ENCODE measurements at places on chromosomes 7 and 10. TPM values are rescaled to one million over a fixed set of nuclear protein-coding genes. Genes with fewer than 3 reads are reported as not detected.

- peaks cover 27% of the 10 kb centered on the region for H3K36me3 ChIP-seq
- H3K27me3 ChIP-seq: no peaks in the 10 kb centered on the region
Observed at GRCh38 chr7:156765901-156766656, 125.5 kb downstream of the RNF32 start.

GRCh38 chr7:29844559-29844958, 38.3 kb downstream of the WIPF3 start:
- no peaks in the 10 kb centered on the region for H3K36me3 ChIP-seq
- no peak overlapping the region for H3K27ac ChIP-seq
- no peak overlapping the region for H3K4me3 ChIP-seq
- H3K4me1 ChIP-seq: no peaks in the 10 kb centered on the region
- H3K27me3 ChIP-seq: peaks cover 13% of the 10 kb centered on the region

ADK gene
- 46.1 TPM for total RNA-seq

CASD1 gene
- 28.4 TPM for total RNA-seq

Data from activated B cell treated with CpG ODN at 0.5 μM for 24 hours (primary cell).